Aorta (tissue), 5 donors: ENCODE measurements at places on chromosomes 5 and 9. TPM values are rescaled to one million over a fixed set of nuclear protein-coding genes. Genes with fewer than 3 reads are reported as not detected.

DNA sequence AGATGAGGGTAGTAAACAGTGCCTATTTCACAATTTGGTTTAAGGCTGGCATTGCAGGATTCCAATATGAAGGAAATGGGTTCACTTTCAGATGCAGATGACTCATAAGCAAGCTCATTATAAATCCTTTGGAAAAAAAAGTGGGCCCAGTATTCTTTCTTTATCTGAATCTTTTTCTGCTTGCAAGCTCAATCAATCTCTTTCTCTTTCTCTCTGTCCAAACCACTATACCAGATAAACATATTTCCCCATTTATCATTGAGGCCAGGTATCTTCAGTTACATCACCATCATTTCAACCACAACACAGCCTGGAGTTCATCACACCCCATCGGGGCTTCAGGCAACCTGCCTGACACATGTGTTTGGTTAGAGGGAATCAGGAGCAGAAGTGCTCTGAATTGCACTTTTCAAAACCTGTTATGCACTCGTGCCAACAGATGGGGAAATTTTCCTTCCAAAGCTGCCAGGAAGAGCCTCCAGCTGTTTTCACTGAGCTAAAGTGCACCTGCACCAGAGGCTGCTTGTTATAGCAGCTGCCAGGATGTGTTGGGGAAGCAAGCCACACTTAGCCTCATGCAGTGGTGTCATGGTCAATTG is 30.0 kb upstream of the MAMDC2 start:
- no peak for DNase-seq
- no peak overlapping the region for H3K4me3 ChIP-seq
- H3K36me3 ChIP-seq: no peaks in the 10 kb centered on the region
- no peaks in the 10 kb centered on the region for H3K27me3 ChIP-seq
- no peaks in the 10 kb centered on the region for H3K4me1 ChIP-seq

DNA sequence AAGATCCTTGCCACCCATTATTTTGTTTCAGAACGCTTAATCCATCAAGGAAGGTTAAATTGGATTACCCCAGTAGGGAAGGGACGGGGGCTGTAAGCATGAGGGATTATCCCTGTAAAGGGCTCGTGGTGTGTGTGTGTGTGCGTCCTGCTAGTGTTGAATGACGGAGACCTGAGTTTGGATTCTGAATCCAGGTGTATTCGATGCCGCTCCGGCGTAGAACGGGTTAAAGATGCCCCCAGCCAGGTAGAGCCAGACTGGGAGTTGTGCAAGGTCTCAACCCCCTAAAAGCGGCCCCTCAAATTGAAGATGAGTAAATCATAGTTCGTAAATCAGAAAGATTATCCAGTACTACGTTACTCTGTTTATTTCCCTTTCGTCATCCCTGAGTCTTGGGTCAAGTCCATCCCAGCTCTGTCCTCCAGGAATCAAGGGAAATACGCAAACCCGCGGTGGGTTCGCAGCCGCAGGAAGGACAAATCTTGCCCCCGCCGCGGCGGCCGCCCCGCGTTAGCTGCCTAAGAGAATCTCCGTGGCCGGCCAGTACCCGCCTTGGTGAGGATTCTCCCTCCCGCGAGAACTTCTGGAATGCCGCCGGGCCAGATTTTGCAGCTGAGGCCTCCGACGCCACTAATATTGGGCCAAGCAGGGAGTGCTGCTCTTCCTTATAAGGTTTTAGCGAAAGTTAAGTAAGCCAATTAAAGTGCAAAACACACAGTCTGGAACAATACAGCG is 586 bp upstream of the MTAP start:
- DNase-seq: peak; percentile 92
- H3K36me3 ChIP-seq: no peaks in the 10 kb centered on the region
- peak overlapping the region; percentile 37 for H3K4me3 ChIP-seq
- H3K27me3 ChIP-seq: no peaks in the 10 kb centered on the region
- no peaks in the 10 kb centered on the region for H3K4me1 ChIP-seq
- H3K27ac ChIP-seq: peak overlapping the region; percentile 75

GRCh38 chr5:32098291-32098690 is 75.8 kb downstream of the GOLPH3 start:
- H3K36me3 ChIP-seq: peaks cover 3% of the 10 kb centered on the region
- no peak for DNase-seq
- no peak overlapping the region for H3K27ac ChIP-seq

GRCh38 chr9:78386773-78387172 is 89.8 kb downstream of the PSAT1 start:
- no peaks in the 10 kb centered on the region for H3K4me1 ChIP-seq
- H3K36me3 ChIP-seq: no peaks in the 10 kb centered on the region
- H3K4me3 ChIP-seq: no peak overlapping the region
- H3K27me3 ChIP-seq: no peaks in the 10 kb centered on the region
- DNase-seq: no peak

The GLRA1 gene
- total RNA-seq: not detected
